GF-D8 (cell line): ENCODE measurements at places on chromosomes 12 and 14.

DNA sequence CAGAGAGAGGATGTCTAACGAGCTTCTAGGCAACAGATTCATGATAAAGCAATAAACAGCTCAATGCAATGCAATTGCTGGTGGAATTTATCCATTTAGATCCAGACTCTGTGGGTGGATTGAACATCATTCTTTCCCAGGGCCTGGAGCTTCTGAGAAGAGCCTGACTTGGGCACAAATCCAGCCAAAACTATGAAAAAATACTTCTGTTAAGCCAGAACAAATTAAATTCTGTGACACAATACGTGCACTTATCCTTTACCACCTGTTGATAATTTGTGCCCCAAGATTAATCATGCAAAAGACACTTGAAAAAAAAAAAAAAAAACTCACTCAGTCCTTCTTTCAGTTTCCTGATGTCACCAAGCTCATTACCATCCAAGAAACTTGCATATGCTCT, 446.0 kb upstream of the DCN start:
- DNase-seq = no peak

DNA sequence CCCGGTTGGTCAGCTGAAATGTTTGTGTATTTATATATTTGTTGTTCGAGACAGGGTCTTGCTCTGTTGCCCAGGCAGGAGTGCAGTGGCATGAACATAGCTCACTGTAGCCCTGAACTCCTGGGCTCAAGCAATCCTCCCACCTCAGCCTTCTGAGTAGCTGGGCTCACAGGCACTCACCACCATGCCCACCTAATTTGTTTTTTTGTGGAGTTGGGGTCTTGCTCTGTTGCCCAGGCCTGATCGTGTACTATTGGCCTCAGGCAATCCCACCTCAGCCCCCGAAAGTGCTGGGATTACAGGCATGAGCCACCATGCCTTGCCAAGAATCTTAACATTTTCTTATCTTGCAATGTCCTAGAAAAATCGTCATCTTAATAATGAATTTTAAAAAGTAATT, 3.3 kb downstream of the RAN start:
- no peak for DNase-seq

- DNase-seq = no peak
Observed at GRCh38 chr14:102774391-102775153, 2.7 kb upstream of the TRAF3 start.

GRCh38 chr12:69480698-69481097, 10.5 kb downstream of the FRS2 start:
- no peak for DNase-seq

GRCh38 chr12:6843118-6843902, 2.6 kb downstream of the GNB3 start:
- no peak for DNase-seq

DNA sequence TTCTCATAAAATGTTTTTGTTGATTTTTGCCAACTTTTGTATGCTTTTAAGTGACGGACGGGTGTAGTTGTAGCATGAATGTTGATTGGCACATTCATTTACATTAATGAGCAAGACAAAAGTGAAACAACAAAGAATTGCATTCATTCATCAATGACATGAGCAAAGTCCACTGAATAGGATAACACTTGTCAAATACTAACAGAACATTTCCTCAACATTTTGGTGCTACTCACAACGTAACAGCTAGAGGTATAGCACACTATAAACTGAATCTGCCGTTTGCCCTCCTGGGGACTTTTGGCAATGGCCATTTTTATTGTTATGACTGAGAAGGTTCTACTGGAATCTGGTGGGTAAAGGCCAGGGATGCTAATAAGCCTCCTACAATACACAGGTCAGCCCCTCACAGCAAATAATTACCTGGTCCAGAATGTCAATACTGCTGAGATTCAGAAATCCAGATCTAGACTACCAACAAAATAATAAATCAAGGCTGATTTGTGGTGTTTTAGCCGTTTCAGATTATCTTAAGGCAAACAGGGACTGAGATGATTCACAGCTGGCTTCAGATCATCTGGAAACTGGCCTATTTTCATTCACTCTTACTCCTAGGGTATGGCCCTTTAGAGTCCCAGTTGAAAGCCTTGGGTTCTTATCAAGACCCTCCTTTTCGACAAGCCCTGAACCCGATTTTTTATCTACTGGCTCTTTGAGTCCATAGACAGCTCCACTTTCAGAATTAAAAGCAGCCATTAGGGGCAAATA, 22.5 kb upstream of the CDKN3 start:
- no peak for DNase-seq

DNA sequence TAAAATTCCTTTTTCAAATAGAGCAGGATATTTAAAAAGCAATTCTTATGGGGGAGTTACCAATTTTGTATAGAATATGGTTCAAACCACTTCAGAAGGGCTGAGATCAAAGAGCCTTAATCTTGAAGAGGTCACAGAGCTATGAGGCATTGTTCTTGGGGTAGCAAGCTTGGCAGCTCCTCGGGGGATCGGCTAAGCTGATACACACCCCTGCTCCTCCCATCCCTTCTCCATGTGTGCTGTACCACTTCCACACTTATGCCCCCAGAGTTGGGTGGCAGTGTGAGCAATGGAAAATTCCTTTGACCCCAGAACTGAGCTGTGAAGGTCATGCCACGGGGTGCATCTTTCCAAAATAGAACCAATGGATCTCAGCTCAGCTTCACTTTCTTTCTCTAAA, 15.0 kb upstream of the TMEM30B start:
- no peak for DNase-seq

GRCh38 chr14:24874514-24875202, 175.3 kb downstream of the STXBP6 start:
- no peak for DNase-seq

GRCh38 chr14:51877810-51878209, 17.4 kb downstream of the GNG2 start:
- no peak for DNase-seq

DNA sequence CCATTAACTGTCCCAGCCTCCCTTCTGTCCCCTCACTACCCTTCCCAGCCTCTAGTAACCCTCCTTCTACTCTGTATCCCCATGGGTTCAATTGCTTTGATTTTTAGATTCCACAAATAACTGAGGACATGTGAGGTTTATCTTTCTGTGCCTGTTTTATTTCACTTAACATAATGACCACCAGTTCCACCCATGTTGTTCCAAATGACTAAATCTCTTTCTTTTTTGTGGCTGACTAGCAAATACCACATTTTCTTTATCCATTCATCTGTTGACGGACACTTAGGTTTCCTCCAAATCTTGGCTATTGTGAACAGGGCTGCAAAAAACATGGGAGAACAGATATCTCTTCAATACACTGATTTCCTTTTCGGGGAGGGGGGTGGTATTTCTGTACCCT, 65.7 kb downstream of the PRKD1 start:
- DNase-seq = no peak

- DNase-seq = peak; percentile 89
Observed at GRCh38 chr12:94244165-94245133, 96.1 kb downstream of the PLXNC1 start.

GRCh38 chr12:87082756-87083155, 826.6 kb upstream of the MGAT4C start:
- no peak for DNase-seq

GRCh38 chr12:12502815-12503151, 59.9 kb downstream of the DUSP16 start:
- no peak for DNase-seq

GRCh38 chr14:102951034-102951433, 28.6 kb downstream of the AMN start:
- no peak for DNase-seq

- DNase-seq = no peak
Observed at GRCh38 chr14:102508410-102508773, 1.2 kb downstream of the ANKRD9 start.

DNA sequence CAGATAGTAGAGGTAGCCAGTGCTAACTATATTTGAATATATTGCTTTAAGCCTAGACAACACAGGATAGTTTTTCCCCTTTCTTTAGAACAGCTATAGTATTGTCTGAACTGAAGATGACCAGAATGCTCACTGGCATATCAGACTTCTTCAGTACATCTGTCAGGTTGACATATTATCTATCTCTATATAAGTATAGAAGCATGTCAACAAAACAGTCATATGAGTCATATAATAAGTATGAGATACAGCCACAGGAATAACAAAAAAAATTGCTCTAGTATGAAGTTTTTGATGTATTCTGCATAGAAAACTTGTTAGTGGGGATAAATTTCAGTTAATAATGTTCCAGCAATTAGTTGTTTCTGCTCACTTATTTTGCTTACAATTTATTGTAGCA, 767.7 kb downstream of the LRFN5 start:
- DNase-seq = no peak

- DNase-seq = no peak
Observed at GRCh38 chr12:28742791-28743190, 406.3 kb upstream of the FAR2 start.

DNA sequence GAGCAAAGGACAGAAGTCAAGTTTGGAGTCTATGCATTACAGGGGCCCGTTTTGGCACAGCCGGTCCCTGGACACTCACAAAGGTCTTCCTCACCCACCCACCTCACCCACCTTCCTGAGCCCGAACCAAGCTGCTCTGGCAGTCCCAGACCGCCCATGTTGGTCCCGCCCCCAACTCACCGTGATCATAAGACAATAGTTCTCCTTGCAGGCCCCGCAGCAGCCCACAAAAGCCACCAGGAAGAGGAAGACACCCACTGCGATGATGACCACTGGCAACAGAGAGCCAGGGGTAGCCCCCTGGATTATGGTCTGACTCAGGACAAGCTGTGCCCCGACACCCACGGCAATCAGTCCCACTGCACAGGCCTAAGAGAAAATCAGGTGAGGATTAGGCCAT, 1.8 kb downstream of the CD63 start:
- no peak for DNase-seq

- DNase-seq = no peak
Observed at GRCh38 chr12:106297681-106298080, 4.9 kb upstream of the TCP11L2 start.

GRCh38 chr12:94318181-94318580, 141.5 kb downstream of the CEP83 start:
- DNase-seq = no peak

- DNase-seq = no peak
Observed at GRCh38 chr12:45779936-45780335, 50.4 kb downstream of the ARID2 start.
